ENCODE measurements at places on chromosomes 13 and 19.

DNA sequence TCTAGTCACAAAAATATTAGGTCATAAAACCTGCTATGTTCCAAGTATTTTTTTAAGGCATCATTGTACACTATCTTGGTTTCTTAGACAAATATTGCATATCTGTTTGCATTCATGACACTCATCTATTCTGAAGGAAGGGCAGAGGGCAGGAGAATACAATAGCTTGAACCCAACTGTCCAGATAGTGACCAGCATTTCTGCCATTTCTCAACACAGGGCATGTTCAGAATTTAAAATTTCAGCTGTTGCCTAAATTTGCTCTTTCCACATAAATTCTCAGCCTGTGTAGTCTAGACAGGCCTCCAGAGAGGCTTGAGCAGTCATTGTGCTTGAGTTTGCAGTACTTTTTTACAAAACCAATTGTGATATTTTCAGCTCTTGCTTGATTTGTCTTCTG lies 119.5 kb downstream of the ZAR1L start:
- no peak for DNase-seq

DNA sequence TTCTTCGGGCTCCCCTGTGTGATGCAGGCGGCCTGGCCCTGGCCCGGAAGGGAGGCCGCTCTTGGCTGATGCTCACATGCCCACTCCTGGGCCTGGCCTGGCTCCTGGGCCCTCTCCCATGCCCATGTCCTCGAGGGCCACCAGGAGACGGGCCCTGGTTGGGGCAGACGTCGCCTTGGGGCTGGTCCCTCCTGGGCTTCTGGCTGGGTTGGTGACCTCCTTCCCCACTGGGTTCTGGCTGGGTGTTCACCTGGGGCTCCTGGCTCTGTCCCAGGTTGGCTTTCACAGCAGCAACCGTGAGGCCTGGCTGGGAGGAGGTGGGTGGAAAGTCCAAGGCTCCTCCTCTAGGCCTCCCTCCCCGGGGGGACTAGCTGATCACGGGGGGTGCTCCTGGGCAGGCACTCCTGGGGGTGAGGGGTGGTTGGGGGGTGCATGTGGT lies 15.5 kb upstream of the SLC7A10 start:
- DNase-seq, result no peak

GRCh38 chr19:5403968-5404640 lies 51.1 kb upstream of the ZNRF4 start:
- peak; percentile 76 for DNase-seq

- DNase-seq, result no peak
Observed at GRCh38 chr13:36029166-36029565, 102.0 kb downstream of the DCLK1 start.

DNA sequence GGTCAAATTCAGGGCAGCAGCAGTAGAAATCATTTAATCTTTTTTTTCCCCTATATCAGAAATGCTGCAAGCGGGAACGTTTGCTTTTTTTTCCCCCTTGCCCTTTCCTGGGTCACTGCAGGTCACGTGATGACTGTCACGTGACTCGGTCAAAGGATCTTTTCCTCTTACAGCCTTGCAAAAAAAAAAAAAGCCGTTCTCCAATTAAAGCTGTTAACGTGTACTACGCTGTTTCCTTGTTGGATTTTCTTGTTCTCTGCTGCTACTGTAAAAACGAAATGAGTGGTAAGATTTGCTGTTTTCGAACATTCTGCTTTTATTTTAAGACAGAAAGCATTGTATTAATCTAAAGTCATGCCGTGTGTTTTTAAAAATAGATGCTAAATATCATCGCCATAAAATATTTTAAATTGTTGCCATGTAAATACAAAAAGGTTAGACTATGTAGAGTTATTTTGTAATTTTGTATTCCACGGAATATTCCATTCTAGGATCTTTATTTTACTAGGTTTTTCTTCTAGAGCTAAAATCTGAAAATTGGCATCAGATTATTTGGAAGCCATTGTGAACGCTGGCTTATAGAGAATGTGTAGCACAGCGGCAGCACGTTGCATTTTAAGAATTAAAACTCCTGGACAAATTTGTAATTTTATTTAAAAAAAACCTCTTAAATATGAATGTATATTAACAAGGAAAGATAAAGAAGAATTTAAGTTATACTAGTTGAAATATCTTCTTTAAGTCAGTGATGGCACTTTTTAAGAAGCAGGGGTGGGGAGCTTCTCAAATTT lies 109.8 kb upstream of the MLNR start:
- peak; percentile 77 for DNase-seq

GRCh38 chr13:80563439-80563838 lies 222.5 kb upstream of the SPRY2 start:
- DNase-seq, result no peak

- no peak for DNase-seq
Observed at GRCh38 chr13:56412856-56413255, 727.9 kb upstream of the PRR20A start.

DNA sequence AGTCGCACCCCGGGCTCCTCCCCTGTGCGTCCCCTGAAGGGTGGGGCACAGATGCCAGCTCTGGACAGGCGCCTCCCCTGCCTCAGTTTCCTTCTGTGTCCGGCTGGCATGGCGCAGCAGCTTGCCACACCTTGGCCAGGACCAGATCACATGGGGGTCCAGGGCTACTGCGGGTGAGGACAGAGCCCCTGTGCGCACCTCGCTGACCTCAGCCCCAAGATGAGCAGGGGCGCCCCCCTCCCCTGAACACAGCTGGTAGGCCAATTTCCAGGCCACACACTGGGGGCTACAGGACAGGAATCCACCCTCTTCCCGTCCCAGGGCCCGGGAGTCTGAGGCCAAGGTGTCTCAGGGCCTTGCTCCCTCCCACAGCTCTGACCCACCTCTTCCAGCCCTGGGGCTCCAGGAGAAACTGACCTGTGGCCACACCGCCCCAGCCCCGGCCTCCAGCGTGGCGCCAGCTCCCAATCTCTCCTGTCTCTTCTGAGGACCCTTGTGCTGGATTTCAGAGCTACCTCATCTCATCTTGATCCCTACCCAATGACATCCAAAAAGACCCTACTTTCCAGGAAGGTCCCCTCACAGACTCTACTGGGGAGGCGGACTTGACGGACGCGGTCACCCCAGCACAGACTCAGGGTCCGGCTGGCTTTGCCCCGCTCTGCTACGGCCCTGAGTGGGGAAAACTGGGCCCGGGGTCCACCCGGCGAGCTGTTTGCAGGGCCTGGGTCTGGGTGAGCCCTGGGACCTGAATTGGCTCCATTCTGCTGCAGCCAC lies 28.2 kb downstream of the SBNO2 start:
- no peak for DNase-seq

GRCh38 chr13:101611491-101612475 lies 159.3 kb downstream of the ITGBL1 start:
- DNase-seq, result no peak

DNA sequence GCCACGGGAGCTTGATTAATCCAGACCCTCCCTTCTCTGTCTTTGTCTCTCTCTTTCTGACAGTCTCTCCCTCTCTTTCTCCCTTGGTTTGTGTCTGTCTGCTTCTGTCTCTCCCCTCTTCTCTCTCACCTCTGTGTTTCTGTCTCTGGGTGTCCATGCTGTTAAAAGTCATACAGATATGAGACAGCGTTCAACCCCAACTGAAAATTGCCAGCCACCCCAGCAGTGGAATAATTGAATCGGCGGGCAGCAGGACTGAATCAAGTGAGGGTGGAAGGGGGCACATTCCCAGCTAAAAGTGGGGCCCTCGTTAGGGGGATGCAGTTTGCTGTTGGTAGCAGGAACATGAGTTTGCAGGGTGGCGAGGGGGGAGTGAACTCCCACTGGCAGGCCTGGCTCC lies 43.7 kb downstream of the TINCR start:
- DNase-seq, result no peak

- no peak for DNase-seq
Observed at GRCh38 chr13:30253830-30254229, 53.5 kb downstream of the KATNAL1 start.
